Activated T-helper 1 cell treated with anti-CD3 and anti-CD28 coated beads, Interleukin-12 subunit alpha, Interleukin-12 subunit beta, Interleukin-2, Interleukin-4 antibody, amounts not matched to agents 30 ng/mL and 10 ng/mL and 1 ng/mL, durations not matched to agents 14 hours and 24 hours and 36 hours (primary cell): ENCODE measurements at places on chromosomes 16 and 17. TPM values are rescaled to one million over a fixed set of nuclear protein-coding genes. Genes with fewer than 3 reads are reported as not detected.

CYB5D1 gene
- 11.8 and 12.7 TPM in 2 replicates for total RNA-seq

CTRB2 gene
- not detected in 2 replicates for total RNA-seq

DNA sequence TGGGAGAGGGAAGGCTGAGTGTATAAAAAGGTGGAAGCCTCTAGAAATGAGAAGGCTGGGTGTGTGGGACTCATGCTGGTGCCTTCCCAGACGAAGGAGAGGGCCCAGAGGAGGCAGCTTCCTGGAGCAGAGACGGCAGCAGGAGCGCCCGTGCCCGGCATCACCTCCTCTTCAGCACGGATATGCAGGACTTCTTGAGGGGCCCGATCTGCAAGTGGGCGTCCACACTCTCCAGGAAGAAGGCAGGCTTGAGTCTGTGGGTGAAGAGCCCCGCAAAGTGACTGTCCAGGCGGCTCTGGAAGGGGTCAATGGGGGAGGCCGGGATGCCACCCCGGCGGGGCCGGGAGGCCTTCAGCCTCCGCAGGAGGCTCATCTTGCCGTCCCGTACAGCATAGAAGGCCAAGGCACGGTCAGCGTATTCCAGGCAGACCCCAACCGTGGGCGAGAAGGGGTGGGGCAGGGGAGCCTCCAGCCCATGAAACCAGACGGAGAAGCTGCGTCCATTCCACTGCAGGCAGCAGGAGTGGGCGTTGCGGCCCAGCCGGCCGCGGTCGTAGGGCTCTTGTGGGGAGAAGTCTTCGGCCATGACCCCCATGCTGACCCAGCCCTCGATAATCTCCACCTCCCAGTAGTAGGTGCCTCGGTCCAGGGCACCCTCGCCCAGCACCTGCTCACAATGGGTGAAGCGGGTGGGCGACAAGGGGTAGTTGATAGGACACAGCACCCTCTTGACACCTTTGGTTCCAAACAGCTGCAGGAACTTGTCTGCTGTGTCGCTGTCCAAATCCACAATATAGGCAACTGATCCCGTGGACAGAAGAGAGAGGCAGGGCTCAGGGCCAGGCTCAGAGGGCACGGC lies 3.8 kb downstream of the TRIM47 start:
- H3K4me1 ChIP-seq: peaks cover 38% of the 10 kb centered on the region
- H3K4me3 ChIP-seq: no peak overlapping the region
- DNase-seq: no peak

TMEM100 gene
- total RNA-seq: not detected in 2 replicates

RBFOX1 gene
- total RNA-seq: not detected in 2 replicates

GRCh38 chr17:65423346-65424140 lies 137.9 kb downstream of the AXIN2 start:
- H3K27ac ChIP-seq: no peak overlapping the region
- H3K4me1 ChIP-seq: no peaks in the 10 kb centered on the region
- no peak overlapping the region for H3K4me3 ChIP-seq

GRCh38 chr16:31711344-31711845 lies 162.2 kb upstream of the ZNF267 start:
- H3K4me3 ChIP-seq: peak overlapping the region; percentile 99
- no peaks in the 10 kb centered on the region for H3K27me3 ChIP-seq
- peaks cover 53% of the 10 kb centered on the region for H3K36me3 ChIP-seq
- no peak for DNase-seq
- H3K27ac ChIP-seq: peak overlapping the region; percentile 21

DNA sequence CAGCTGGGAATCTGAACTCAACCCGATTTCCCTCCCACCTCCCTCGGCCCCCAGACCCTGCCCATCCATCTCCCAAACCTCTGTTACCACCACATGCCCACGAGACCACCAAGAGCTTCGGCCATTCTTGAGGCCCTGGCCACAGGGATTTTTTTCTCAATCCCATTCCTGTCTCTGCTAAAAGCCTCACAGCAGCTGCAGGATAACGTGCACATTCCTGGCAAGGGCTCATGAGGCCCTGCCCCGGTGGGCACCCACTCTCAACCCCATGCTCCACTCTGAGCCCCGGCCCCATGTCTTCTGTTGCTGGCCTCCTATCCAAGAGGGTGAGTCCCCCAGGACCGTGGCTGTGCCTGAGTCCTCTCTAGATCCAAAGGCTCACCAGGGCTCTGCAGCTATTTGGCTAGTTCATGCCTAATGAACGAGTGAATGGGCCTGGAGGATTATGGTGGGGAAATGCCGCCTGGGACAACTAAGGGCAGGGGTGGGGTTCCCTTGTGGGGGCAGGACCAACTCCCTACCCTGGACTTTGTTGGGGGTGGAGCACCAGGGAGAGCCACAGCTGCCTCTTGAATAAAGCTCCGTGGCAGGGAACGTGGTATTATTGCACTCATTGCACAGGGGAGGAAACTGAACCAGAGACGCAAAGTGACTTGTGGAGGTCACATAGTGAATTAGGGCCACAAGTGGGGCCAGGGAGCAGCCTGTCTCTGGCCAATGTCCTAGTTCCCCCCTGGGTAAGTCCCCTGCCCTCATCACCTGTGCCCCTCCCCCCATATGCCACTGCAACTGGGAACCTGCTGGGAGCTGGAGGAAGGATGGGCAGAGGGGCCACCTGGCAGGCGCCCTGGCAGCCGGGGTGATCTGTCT lies 113.8 kb upstream of the SMURF2 start:
- peaks cover 11% of the 10 kb centered on the region for H3K4me1 ChIP-seq
- H3K36me3 ChIP-seq: peaks cover 5% of the 10 kb centered on the region
- DNase-seq: no peak
- peaks cover 4% of the 10 kb centered on the region for H3K27me3 ChIP-seq

DNA sequence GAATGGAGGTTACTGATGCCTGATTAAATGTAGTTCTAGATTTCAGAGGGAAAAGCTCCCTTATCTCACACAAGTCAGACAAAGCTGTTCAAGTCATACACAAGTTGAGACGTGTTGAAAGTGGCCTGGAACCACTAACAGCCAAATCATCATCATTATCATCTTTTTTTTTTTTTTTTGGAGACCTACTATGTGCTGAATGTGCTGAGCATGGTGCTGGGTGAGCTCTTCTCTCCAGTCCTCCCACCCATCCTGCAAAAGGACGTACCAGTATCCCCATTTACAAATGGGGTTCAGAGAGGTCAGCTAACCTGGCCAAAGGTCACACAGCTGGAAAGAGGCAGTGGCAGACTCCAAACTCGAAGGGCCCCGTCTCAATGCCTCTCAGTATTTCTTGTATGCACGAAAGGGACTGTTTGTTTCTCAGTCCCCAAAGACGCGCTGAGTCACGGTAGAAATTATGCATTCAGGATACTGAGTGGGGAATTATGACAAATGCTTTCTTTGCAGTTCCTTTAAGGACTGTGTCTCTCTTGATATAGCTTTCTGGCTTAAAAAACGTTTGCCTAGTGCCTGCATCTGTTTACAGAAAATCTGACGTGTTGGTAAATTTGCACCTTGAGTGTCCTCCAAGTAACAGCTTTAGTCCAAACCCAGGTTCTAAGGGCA lies 235.5 kb downstream of the XYLT1 start:
- no peak for DNase-seq
- H3K36me3 ChIP-seq: peaks cover 29% of the 10 kb centered on the region
- no peak overlapping the region for H3K4me3 ChIP-seq
- H3K4me1 ChIP-seq: peaks cover 29% of the 10 kb centered on the region
- H3K27ac ChIP-seq: no peak overlapping the region
- no peaks in the 10 kb centered on the region for H3K27me3 ChIP-seq

DNA sequence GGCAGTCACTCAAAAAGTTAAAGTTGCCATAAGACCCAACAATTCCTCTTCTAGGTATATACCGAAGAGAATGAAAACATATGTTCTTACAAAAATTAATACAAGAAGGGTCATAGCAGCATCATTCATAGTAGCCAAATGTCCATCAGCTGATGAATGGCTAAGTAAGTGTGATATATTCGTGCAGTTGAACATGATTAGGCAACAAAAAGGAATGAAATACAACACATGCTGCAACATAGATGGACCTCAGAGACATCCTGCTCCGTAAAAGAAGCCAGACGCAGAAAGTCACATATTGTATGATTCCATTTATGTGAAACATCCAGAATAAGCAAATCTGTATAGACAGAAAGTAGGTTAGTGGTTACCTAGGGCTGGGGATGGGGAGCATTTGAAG lies 229.4 kb upstream of the CACNG5 start:
- no peak overlapping the region for H3K27ac ChIP-seq
- H3K27me3 ChIP-seq: no peaks in the 10 kb centered on the region
- H3K4me3 ChIP-seq: no peak overlapping the region
- peaks cover 31% of the 10 kb centered on the region for H3K36me3 ChIP-seq
- H3K4me1 ChIP-seq: peaks cover 12% of the 10 kb centered on the region
- no peak for DNase-seq

GRCh38 chr17:15422392-15422965 lies 44.9 kb downstream of the CDRT4 start:
- H3K4me3 ChIP-seq: no peak overlapping the region
- no peak overlapping the region for H3K27ac ChIP-seq
- H3K27me3 ChIP-seq: no peaks in the 10 kb centered on the region
- no peak for DNase-seq
- H3K36me3 ChIP-seq: no peaks in the 10 kb centered on the region

DNA sequence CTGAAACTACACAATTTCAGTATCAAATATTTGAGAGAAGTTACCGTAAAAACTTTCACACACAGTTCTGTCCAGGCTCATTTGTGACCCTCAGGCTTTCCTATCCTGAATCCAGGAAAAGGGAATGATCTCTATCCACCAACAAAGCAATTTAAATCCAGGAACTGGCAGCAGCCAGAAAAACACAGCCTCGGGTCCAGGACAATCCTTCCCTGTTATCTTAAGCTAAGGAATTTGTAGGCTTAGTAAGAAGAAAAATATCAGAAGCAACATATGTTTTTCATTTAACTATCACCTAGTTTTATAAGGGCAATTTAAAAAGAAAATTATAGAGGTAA lies 47.1 kb downstream of the TEX2 start:
- H3K4me3 ChIP-seq: no peak overlapping the region
- H3K27me3 ChIP-seq: peaks cover 2% of the 10 kb centered on the region
- DNase-seq: no peak
- peaks cover 16% of the 10 kb centered on the region for H3K4me1 ChIP-seq

KIFC3 gene
- total RNA-seq: 0.93 and 0.96 TPM in 2 replicates

GRCh38 chr16:89545044-89545830 lies 15.2 kb upstream of the RPL13 start:
- no peak for DNase-seq
- no peak overlapping the region for H3K4me3 ChIP-seq
- H3K36me3 ChIP-seq: peaks cover 19% of the 10 kb centered on the region
- H3K27ac ChIP-seq: no peak overlapping the region

GRCh38 chr17:17090642-17091103 lies 48.4 kb downstream of the MPRIP start:
- DNase-seq: no peak
- H3K36me3 ChIP-seq: peaks cover 7% of the 10 kb centered on the region
- H3K4me1 ChIP-seq: peaks cover 23% of the 10 kb centered on the region
- H3K27ac ChIP-seq: no peak overlapping the region
- H3K4me3 ChIP-seq: no peak overlapping the region

DNA sequence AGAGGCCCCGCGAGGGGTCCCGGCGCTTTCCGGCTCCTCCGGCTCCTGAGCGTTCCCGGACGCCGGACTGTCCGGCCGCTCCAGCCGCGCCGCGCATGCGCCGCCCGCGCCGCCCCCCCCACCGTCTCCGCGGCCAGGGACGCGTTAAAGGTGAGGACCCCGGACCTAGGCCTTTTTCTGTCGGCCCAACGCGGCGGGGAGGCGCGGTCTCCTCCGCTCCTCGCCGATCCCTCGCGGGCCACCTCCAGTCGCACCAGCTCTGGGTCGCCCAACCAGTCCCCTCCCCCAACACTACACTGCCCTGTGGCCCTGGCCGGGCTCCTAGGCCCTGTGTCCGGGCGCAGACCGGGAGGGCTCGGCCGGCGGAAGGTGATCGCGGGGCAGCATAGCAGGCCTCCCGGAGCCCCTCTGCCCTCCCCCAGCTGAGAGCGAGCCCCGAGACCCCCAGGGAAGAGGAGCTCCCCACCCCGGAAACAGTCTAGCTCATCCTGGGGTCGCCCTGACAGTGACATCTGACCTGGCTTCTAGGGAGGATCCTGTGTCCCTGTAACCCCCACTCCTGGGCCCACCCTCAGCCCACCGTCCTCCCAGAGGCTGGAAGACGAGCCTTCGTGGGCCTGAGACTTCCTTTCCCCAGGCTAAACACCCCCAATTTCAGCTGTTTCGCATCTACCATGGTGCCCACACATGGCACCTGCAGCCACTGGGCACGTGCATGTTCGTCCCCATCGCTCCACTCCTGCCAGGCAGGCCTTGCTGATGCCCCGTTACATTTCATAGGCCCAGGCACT lies 14.7 kb upstream of the BCAR1 start:
- H3K36me3 ChIP-seq: no peaks in the 10 kb centered on the region
- H3K4me3 ChIP-seq: peak overlapping the region; percentile 52
- DNase-seq: no peak
- no peaks in the 10 kb centered on the region for H3K4me1 ChIP-seq
- H3K27me3 ChIP-seq: peaks cover 34% of the 10 kb centered on the region

GP1BA gene
- total RNA-seq: not detected in 2 replicates

KRTAP9-4 gene
- total RNA-seq: not detected in 2 replicates

TMEM238L gene
- not detected in 2 replicates for total RNA-seq

KCNH6 gene
- total RNA-seq: not detected in 2 replicates

CCDC154 gene
- total RNA-seq: 0.44 and 2.0 TPM in 2 replicates

- H3K27me3 ChIP-seq: no peaks in the 10 kb centered on the region
- H3K4me3 ChIP-seq: no peak overlapping the region
- no peak overlapping the region for H3K27ac ChIP-seq
- peaks cover 3% of the 10 kb centered on the region for H3K4me1 ChIP-seq
- no peak for DNase-seq
Measured at GRCh38 chr17:79987187-79987934, 48.3 kb downstream of the TBC1D16 start.

DNA sequence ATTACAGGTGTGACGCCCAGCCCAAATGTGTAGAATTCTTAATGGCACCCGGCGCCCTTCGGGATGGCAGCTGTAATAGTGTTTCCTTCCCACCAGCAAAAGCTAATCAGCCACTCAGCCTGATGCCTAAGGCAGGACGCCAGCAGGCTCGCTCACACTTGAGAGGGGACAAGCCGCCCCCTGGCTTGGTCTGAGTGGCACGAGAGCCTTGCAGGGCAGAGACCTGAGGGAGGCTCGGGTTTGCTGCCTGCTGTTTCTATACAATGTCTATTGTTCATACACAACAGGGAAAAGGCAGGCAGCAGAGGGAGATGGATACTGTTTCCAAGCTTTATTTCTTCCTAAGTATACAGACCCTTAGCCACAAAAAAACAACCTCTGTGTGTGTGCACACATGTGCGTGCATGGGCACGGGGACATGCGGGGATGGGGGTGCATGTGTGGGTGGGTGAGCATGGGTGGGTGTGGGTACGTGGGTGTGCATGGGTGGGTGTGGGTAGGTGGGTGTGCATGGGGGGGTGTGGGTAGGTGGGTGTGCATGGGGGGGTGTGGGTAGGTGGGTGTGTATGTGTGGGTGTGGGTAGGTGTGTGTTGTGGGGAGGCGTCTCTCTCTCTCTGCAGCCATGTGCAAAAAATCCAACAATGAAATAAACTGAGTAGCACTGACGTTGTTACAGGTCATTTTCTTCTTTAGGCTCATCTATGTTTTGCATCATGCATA lies 10.0 kb downstream of the SLC38A8 start:
- H3K27ac ChIP-seq: no peak overlapping the region
- H3K27me3 ChIP-seq: peaks cover 5% of the 10 kb centered on the region
- peaks cover 23% of the 10 kb centered on the region for H3K4me1 ChIP-seq
- DNase-seq: no peak
- no peak overlapping the region for H3K4me3 ChIP-seq

VASN gene
- 0.18 TPM in 1 of 2 replicates, not detected in the other for total RNA-seq

- H3K27me3 ChIP-seq: no peaks in the 10 kb centered on the region
- DNase-seq: no peak
- no peaks in the 10 kb centered on the region for H3K36me3 ChIP-seq
- no peaks in the 10 kb centered on the region for H3K4me1 ChIP-seq
Measured at GRCh38 chr17:41758601-41759000, 24.2 kb upstream of the HAP1 start.
